HS-27A (cell line): ENCODE measurements at places on chromosomes 13 and 19.

- DNase-seq: peak; percentile 75
Observed at GRCh38 chr19:47315125-47315821, 5.6 kb downstream of the C5AR1 start.

- no peak for DNase-seq
Observed at GRCh38 chr13:106496072-106496997, 39.1 kb downstream of the EFNB2 start.

DNA sequence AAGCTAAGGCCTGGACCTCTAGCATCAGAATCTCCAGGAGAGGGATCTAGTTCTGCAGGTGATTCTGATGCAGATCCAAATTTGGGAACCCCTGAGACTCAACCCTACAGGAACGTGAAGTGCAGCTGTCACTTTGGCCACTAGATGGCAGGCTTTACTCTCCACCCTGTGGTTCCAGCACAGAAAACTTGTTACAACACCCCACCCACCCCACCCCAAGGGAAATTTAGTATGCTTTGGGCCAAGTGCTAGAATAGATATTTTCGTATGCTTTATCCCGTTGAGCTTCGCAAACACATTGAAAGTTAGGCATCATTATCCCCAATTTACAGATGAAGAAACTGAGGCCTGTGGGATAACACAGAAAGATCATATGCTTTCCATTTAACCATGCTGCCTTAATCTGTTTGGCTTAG, 232.0 kb downstream of the B3GLCT start:
- peak; percentile 9 for DNase-seq

- no peak for DNase-seq
Observed at GRCh38 chr13:100298116-100298681, 209.3 kb downstream of the PCCA start.

GRCh38 chr13:31951215-31951678, 80.3 kb upstream of the FRY start:
- DNase-seq: no peak

DNA sequence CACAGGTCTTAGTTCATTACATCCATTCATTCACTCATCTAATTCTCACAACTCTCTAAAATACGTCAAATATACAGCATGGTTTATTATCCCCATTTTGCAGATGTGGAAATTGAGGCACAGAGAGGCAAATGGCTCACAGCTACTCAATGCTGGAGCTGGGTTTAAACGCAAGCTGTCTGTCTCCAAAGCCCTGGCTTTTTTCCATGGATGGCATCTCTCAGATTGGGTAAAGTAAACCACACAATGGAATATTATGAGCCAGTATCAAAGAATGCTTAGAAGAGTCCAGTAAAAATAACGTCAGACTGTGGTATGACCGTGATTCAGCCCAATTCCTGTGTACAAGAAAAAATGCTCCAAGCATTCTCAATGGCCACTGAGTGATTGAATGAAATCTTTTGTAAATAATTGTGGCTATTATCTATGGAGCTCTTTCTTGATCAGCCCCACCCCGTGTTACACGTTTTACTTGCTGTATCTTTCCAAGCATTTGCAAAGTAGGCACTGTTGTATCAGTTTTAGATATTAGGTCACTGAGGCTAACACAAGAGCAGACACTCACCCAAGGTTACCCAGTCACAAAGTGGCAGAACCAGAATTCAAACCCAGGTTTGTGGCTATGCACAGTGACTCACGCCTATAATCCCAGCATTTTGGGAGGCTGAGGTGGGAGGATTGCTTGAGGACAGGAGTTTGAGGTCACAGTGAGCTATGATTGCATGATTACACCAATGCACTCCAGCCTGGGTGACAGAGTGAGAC, 5.5 kb upstream of the ACP7 start:
- peak; percentile 98 for DNase-seq

GRCh38 chr13:45717349-45717748, 15.2 kb downstream of the CBY2 start:
- no peak for DNase-seq

- DNase-seq: no peak
Observed at GRCh38 chr19:11813703-11814028, 407 bp upstream of the ZNF440 start.

GRCh38 chr13:43805071-43805468, 18.3 kb upstream of the ENOX1 start:
- DNase-seq: no peak

GRCh38 chr19:51824281-51825005, 29.5 kb downstream of the FPR3 start:
- DNase-seq: no peak

DNA sequence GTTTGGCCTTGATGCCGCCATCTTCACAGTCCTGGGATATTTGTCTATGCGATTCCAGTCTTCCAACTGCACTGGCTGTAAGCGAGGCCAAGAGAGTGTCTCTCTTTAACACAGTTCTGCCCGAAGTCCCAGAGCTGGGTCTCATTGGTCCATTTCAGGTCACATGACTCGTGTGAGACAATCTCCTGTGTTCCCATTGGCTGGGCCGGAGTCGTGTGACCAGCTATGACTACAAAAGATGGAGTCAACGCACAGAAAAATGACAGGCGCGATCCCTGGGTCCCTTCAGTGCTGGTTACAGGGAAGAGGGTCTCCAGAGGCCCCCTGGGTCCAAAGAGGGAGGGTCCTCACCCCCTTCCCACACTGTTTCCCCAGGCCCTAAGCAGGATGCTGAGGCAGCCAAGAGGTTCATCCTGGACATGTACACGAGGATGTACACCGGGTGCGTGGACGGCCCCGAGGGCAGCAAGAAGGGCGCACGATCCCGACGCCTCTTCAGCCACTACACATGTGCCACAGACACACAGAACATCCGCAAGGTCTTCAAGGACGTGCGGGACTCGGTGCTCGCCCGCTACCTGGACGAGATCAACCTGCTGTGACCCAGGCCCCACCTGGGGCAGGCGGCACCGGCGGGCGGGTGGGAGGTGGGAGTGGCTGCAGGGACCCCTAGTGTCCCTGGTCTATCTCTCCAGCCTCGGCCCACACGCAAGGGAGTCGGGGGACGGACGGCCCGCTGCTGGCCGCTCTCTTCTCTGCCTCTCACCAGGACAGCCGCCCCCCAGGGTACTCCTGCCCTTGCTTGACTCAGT, 15.9 kb upstream of the S1PR4 start:
- DNase-seq: no peak

- DNase-seq: no peak
Observed at GRCh38 chr19:18000480-18000914, 7.5 kb upstream of the ARRDC2 start.

DNA sequence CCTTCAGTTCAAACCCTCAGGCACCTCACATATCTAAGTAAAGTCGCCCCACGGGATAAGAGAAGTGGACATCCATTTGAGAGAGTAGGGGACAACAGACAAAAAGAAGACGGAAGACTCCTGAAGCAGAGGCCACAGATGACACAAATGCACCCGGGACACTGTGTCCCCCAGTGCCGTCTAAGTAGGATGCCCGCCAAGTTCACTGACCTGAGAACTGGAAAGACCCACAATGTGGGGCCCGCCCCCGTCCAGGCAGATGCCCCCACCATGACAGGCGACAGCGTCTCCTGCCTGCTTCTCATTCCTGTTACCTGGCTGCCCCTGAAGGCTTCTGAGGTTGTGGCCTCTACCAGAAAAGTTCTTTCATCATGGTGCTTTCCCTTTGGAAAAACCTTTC, 16.9 kb downstream of the ANKRD27 start:
- no peak for DNase-seq

DNA sequence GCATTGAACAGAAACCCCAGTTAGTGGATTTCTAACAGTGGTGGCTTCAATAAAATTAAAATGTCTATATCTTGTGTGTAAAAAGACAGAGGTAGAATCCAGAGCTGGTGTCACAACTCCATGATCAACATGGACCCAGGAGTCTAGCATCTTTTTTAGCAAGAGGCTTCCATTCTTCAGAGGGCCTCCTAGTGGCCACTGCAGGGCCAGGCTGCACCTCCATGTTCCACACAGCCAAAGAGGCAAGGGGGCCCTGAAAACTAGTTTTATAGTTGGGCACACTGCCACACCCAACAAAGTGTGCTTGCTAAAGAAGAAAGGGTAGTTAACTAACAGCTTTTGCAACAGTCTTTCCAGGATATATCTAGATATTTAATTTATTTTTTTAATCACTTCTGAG, 12.9 kb downstream of the N4BP2L1 start:
- DNase-seq: no peak

DNA sequence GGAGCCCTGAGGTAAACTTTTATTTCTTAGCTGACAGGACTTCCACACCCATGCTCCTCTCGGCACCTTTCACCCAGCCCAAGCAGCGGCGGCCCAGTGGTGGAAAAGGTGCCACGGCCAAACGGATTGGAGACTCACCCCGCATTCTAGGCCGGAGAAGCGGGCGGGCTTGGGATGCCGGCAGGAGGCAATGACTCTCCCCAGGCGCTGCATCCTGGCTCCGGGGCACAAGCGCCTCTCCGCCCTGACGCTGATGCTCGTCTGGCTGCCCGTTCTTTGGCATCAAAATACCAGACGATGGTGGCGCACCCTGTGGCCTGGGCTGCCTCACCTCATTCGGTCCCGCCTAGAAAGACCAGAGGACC, 6.7 kb upstream of the ZNF606 start:
- no peak for DNase-seq

GRCh38 chr19:48203222-48203793, 32.8 kb downstream of the ZSWIM9 start:
- peak; percentile 5 for DNase-seq

- no peak for DNase-seq
Observed at GRCh38 chr13:91112201-91112923, 235.1 kb upstream of the MIR17HG start.

DNA sequence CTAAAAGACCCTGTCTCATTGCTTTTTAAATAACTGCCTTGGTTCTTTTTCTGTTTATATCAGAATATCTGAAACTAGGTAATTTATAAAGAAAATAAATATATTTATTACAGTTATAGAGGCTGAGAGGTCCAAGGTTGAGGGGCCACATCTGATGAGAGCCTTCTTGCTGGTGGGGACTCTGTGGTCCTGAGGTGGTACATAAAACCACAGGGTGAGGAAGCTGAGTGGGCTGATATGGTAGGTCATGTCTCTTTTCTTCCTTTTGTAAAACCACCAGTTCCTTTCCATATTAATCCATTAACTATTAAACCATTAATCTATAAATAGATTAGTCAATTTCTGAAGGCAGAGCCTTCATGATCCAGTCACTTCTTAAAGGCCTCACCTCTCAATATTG, 109.5 kb upstream of the SPRY2 start:
- DNase-seq: no peak

DNA sequence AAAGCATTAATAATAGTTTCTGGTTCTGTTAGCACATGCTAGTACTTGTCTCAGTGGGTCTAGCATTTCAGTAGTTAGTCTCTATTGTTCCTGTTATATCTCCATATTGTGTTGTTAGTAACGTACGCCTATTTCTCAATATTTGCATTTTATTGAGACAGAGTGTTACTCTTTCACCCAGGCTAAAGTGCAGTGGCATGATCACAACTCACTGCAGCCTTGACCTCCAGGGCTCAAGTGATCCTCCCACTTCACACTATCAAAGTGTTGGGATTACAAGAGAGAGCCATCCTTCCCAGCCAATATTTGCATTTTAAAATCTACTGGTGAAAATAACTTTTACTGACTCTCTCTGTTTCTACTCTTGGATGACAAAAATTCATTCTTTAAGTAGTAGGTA, 154.6 kb upstream of the PRR20A start:
- no peak for DNase-seq

- no peak for DNase-seq
Observed at GRCh38 chr13:82681535-82681934, 1200.7 kb downstream of the SLITRK1 start.

DNA sequence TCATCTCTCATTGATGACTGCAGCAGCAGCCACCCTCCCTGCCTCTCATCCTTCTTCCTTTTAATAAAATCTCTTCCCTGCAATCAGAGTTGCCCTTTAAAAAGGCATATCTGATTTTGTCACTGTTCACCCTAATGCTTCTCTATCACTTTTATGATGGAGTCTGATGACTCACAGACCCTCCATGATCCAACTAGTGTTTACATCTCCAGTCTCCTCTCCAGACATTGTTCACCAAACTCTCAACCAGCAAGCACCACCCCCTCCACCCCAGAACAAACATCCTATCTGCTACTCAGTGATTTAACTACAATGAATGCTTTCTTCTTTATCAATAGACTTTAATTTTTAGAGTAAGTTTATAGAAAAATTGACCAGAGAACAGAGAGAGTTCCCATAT, 59.5 kb downstream of the TNFSF11 start:
- DNase-seq: no peak

DNA sequence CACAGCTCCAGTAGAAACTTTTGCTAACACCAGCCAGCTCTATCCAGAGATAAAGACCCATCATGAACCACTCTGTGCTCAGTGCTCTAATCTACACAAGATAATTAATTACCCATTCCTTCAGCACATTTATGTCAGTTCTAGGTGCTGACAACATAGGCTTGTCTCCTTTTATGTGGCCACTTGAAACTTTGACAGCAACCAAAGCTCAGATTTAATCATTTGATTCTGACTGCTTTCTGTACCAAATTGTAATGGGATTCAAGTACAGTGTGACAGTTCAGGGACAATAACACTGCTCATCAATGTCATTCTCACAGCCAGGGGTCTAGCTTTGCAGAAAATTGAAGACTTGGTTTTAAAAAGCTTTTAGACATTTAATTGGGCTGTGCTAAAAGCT, 266.6 kb downstream of the KCTD12 start:
- no peak for DNase-seq

DNA sequence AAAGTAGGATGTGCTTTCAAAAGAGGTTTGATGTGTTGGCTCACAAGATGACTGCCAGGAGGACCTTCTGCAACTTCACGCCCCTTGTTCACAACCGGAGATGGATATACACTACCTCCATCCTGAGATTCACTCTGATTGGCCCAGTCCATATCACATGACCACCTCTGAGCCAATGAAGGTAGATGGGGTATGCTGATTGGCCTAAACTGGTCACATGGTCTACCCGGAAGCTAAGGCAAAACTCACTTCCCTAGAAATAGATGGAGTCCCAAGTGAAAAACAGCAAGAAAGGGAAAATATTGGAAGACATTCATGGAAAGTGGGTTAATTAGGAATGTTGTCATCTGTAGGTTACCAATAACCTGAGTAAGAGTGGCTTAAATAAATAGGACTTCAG, 119.7 kb upstream of the MRI1 start:
- DNase-seq: no peak

DNA sequence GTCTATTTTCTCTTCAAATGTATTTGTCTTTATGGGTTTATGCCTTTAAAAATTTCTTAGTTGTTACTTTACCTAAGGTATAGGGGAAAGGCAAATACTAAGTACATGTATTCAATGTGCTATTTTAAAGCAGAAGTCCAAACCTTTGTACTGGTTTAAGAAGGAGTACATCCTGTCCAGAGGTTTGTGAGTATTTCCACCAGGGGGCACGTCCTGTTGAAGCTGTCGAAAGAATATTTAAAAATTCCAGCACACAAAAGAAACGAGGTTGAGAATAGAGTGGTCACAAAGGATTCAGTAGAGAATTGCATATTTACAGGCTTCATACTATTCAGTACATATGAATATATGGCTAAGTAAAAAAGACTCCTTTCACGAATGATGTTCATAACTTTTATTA, 59.8 kb downstream of the URI1 start:
- no peak for DNase-seq

DNA sequence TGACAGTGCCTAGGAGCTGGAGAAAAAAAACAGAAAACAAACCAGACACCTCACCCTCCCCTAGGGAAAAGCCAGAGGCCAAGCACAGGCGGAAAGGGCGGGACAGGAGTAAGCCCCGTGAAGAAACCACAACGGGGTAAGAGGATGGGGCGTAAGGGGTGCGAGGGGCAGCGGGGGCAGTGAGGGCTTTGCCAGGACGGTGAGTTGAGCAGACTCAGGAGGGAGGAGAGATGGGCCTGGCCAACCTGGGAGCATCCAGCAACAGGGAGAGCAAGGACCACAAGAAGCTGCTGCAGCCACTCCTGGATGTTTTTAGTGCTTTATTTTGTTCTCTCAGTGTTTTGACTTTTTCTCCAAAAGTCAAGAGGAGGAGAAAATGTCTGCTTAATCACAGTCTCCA, 114.1 kb upstream of the SOX1 start:
- DNase-seq: no peak
